ENCODE measurements at places on chromosomes 2 and 18. TPM values are rescaled to one million over a fixed set of nuclear protein-coding genes. Genes with fewer than 3 reads are reported as not detected.

SNORC gene
- 0.33 TPM for total RNA-seq

NT5DC4 gene
- not detected for total RNA-seq

HOXD8 gene
- not detected for total RNA-seq

SPIRE1 gene
- total RNA-seq, result 19.2 TPM

ABCB11 gene
- total RNA-seq, result not detected

TUBA4B gene
- total RNA-seq, result not detected

IGFBP2 gene
- 775 TPM for total RNA-seq

Measured in placental epithelial cell (primary cell).